Activated CD4-positive, alpha-beta T cell treated with anti-CD3 and anti-CD28 coated beads for 4 hours (primary cell): ENCODE measurements at places on chromosomes 5 and 9.

GRCh38 chr5:158560170-158560569, 539.5 kb downstream of the EBF1 start:
- DNase-seq: no peak

GRCh38 chr9:131633491-131634031, 88.2 kb downstream of the PRRT1B start:
- no peak for DNase-seq

DNA sequence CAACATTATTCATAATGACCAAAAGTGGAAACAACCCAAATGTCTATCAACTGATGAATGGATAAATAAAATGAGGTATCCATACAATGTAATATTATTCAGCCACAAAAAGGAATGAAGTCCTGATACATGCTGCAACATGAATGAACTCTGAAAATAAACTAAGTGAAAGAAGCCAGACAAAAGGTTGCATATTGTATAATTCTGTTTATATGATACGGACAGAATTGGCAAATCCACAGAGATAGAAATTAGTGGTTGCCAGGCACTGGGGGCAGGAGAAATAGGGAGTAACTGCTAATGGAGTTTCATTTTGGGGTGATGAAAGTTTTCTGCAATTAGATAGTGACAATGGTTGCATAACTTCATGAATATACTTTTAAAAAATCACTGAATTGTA, 47.0 kb downstream of the KIF24 start:
- DNase-seq: no peak

DNA sequence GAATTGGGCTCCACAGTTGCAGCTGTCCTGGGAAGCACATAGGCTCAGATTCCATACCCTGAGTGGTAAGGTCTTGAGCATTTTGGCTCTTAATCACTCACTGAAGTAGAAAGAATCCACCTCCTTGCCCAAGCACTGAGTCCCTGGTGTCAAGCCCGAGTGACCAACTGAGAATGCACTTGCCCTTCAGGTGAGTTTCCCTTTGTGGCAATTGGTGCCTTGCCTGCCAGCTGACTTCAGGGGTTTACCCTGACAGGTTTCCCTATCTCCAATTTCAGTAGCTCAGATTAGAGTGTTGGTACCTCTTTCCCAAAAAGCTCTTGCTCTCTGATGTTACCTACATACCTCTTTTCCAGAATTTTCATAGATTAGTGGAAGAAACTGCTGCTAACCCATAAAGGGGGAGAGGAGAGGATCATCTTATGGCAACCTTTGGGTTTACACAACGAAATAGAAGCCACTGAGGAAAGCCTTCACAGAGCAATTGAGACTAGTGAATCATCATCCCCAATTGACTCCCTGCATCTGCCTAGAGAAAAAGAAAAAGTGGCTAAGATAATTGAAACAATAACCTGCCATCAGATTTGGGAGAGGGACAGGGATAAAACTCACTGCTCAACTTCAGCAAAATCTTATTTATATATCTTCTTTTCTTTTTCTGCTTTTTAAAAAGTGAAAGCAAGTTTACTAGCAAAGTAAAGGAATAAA, 48.6 kb downstream of the CCL28 start:
- no peak for DNase-seq

DNA sequence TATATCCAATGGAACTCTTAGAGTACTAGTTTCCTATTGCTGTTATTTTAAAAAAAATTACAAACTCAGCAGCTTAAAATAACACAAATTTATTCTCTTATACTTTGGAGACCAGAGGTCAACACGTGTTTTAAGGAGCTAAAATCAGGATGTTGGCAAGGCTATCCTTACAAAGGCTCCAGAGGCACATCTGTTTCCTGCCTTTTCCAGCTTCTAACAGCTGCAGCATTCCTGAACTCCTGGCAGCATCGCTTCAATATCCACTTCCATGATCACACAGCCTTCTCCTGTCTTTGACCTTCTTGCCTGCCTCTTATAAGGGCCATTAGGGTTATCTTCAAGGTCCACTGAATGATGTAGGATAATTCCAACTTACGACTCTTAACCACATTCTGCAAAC, 92.2 kb upstream of the CCNG1 start:
- DNase-seq: no peak

GRCh38 chr9:129305246-129305645, 127.2 kb upstream of the IER5L start:
- no peak for DNase-seq

DNA sequence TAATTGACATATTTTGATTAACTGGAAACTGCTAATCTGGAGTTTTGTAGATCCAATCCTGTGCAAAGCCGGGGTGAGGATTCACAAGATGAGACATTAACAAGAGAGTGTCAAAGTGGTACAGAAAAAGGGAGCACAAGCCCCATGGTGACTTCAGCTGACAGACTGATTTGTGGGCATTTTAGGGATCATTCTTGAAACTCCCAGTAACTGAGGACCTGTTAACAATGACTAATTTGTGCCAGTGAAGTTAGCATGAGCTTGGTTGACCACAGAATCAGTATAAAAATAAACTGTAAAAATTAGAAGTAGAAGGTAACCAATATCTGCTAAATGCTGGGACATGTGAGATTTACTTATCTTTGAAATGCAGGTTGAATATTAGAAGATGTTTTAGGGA, 1578.3 kb downstream of the EFNA5 start:
- no peak for DNase-seq

- DNase-seq: no peak
Measured at GRCh38 chr5:41831155-41831554, 39.1 kb downstream of the OXCT1 start.

DNA sequence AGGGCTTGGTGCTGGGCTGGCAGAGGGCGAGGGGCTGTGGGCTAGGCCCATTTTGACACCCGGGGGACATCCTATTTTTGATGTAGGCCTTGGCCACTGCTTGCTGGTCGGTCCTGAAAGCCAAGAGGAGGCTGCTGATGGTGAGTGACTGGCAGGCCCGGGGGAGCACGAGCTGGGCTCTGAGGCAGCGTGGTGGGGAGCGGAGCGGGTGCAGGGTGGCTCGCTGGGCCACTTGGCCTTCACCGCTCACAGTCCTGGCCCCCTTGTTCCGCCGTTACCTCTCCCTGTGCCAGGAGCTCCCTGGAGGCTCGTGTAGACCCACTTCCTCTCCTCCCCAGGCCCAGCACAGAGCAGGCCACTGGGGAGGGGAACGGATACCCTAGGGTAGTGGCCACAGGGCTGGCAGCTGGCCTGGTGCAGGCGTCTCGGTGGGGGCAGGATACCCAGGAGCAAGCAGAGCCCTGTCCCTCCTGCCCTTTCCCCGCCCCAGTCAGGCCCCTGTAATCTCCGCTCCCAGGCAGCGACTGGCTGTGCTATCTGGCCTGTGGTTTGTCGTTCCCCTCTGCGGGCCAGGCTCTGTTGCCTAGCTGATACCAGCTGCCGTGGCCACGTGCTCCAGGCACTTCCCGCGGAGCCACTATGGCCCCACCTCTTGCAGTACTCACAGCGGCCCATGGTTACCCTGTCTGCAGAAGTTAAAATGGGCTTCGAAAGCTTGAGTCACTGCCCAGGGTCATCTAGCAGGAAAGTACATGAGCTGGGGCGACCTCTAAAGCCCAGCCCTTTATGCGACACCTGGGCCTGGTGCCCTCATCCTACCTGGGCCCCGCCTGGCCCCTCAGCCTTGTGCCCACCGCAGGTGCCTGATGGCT, 11.7 kb upstream of the DOLPP1 start:
- peak; percentile 28 for DNase-seq

DNA sequence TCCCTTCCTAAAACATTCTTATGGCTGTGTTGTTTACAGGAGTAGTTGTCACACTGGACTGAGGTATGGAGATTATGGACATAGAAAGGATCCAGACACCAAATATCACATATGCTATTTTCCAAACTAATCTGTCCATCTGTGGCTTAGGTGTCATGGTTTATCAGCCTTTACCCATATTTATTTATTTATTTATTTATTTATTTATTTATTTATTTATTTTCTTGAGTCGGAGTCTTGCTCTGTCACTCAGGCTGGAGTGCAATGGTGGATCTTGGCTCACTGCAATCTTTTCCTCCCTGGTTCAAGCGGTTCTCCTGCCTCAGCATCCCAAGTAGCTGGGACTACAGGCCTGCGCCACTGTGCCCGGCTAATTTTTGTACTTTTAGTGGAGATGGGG, 1103.1 kb downstream of the MAT2B start:
- DNase-seq: no peak

DNA sequence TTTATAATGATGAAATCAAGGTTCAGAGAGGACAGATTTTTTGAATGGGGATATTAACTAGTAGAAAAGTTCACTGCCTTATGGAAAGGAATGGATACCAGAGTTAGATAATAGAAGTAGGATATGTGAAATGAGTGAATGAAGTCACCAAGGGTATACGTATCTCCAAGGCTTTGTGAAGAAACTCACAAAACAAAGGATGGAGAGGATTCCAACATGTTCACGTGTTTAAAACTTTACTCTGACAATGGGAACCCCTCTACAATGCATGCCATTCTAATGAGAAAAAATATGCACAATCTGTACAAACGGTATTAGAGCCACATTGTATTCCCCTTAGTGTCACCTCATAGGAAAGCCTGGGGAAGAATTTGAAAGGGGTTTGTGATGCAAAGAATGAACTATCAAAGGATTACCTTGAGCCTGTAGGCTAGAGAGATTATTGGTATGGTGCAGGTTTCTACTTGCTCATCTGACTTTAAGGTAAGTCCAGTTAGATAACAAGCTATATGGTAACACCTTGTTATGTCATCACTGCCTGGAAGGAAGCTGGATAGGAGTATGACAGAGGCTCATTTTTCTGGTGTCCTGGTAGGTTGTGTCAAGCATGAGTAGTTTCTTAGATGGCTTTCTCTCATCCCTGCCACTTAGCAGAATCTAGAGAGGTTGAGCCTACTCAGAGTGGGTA, 250.3 kb upstream of the SEMA6A start:
- DNase-seq: no peak

DNA sequence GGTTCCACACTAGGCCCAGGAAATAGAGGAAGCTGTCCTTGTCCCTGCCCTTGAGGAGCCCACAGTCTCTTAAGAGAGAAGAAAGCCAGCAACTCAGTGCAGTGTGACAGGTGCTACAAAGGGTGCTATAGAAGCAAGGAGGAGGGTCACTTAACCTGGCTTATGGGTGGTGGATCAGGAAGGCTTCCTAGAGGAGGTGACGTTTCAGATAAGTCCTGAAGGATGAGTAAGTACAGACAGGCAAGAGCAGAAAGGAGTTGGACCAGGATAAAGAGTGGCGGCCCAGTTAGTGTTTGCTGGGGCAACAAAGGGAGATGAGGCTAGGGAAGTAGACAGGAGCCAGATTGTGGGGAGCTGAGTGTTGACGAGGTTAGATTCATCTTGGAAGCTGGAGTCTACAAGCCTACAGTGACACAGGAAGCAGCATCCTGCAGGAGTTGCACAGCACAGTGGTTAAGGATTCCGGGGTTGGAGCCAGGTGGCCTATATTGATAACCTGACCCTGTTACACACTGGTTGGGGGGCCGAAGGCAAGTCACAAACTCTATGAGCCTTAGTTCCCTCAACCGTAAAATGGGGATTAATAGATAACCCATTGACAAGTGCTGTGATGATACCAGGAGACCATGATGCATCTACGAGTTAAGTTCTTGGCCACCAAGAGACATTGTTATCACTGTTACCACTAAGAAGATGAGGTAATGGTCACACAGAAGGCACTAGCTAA, 5.4 kb upstream of the LHX6 start:
- no peak for DNase-seq
